Suprapubic skin (tissue), 4 donors: ENCODE measurements at places on chromosomes 12 and 14.

DNA sequence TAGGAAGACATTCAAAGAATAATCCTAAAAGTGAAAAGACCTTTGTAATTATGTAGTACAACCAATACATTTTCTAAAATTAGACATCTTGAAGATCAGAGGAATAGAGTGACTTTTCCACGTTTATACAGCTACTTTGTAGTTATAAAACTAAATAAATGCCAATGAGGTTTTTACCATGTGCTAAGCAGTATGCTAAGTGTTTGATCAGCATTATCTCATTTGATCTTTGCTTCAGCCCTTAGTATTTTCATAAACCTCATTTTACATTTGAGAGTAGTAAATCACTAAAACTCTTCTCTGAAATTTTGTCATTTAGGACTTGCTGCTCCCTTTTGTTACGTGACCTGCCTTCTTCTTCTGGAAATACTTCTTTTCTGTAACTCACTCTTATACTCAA is 13.6 kb downstream of the MBIP start:
- no peak for DNase-seq

- DNase-seq: no peak
Measured at GRCh38 chr14:90505531-90505930, 108.7 kb downstream of the CALM1 start.

DNA sequence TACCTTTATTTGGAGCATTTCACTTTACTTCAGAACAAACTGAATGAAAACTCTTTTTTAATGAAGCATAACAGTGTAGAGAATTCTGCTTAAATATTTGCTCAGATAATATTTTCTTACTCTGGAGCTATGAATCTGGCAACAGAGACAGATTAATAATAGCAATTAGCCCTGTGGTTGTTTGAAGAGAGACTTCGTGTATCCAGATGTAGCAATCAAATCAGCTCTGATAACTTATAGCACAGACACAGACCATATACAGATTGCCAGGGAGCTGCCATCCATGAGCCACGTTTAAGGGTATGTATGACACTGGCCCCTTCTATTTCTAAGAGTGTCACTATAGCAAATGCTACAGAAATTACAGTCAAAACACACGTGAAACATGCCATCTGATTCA is 146.6 kb downstream of the EXOC5 start:
- no peak for DNase-seq

DNA sequence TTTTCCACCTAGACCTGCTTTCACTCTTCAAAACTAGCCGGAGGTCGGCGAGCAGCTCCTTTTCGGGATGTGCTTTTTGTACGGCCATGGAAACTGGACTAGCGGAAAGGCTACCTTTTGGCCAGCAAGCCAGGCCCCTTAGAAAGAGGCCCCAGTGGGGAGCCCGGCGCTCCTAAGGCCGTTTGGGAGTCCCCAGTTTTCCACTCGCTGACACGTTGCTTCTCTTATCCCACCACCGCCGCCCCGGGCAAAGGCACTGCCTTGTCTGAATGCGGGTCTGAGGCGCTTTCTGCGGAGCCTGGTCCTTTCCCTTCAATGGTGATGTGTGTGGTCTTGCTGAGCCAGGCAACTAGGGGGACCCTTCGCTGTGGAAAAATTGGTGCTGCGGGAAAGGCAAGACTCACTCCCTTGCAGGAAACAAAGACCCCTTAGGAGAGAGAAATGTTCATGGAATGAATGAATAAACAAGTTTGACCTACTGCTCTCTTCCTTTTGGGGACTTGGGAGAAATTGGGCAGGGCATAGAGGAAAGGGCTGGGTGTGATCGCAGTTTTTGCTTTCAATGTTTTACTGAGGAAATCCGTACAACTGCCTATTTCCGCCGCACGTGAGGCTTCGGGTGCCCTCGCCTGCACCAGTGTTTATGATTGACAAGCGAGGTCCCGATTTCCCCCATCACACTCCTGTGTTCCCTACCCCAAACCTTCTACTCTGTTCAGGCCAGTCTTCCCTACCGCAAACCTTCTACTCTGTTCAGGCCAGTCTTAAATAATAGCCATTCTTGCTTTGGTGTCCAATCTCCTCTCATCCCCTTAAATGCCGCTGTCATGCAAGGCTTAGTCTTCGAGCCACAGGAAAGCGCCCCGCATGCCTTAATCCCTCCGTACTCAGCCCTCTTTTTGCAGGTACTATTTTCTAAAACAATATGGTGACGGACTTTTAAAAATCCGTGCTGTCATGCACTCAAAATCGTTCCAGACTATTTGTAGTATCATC is 1.0 kb upstream of the SLC38A2 start:
- DNase-seq: peak; percentile 83

DNA sequence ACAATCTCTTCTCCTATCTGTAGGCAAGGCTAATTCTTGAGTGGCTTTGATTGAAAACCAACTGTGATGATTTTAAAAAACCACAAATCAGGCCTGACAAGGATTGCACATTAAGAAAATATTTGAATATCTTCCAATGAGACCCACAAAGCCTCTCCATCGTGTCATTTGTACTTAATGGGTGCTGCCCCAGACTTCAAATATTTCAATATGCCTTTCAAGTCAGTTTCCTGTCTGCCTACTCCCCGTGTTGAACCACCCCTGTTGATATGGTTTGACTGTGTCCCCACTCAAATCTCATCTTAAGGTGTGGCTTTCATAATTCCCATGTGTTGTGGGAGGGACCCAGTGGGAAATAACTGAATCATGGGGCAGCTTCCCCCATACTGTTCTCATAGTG is 159.7 kb upstream of the EGLN3 start:
- DNase-seq: no peak

GRCh38 chr14:103491691-103492090 is 30.9 kb downstream of the CKB start:
- peak; percentile 44 for DNase-seq

- no peak for DNase-seq
Measured at GRCh38 chr12:93745286-93745685, 68.1 kb downstream of the CRADD start.

DNA sequence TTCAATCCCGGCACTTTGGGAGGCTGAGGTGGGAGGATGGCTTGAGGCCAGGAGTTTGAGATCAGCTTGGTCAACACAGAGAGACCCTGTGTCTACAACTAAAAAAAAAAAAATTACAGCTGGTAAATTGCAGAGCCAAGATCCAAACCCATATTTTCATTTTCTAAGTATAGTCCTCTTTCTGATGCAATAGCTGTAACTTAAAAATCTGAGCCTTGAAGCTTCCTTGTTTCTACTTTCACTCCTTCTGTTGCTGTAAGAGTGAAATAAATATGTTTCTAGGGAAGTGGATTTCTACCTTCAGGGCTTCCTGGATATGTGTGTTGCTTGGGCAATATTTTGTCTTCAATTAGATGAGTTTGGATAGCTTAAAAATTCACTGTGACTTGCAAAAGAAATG is 42.0 kb upstream of the PRICKLE1 start:
- no peak for DNase-seq

DNA sequence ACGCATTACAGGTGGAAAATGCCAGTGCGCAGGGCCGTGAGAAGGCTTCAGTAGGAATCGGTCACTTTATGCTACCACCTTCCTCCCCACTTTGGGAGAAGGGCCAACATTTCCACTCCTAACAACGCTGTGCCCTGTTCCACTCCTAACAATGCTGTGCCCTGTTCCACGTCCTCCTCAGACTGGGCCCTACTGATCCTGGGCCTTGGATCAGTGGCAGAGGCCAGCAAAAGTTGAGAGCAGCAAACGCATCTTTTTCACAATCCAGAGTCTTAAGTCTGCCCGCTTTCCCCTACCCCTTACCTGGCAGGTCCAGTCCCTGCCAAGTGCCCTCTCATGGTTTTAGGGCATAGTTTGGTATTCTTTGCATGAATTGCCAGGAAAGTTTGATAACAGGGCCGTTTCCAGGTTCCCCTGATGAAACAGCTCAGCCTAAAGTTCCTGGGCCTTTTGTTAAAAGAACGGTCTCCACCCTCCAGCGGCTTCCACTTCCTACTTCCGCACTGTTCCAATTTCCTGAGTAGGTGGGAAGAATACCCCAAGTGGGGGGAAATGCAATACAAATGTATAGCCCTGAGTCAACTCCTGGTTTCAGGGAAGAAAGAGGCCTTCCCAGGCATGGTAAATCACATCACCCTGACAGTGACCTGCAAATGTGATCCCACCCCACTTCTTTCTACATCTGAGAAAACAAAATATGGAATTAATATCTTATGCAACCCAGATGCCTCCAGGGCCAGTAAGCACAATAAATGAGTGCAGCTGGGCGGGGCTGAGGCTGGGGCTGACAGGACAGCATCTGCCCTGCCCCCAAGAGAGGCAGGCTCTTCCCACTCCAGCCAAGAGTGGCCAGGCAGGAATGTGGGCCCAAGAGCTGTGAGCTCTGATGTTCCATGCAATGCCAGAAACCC is 15.0 kb downstream of the KCTD10 start:
- peak; percentile 94 for DNase-seq

GRCh38 chr14:35898217-35898775 is 72.2 kb downstream of the BRMS1L start:
- no peak for DNase-seq

DNA sequence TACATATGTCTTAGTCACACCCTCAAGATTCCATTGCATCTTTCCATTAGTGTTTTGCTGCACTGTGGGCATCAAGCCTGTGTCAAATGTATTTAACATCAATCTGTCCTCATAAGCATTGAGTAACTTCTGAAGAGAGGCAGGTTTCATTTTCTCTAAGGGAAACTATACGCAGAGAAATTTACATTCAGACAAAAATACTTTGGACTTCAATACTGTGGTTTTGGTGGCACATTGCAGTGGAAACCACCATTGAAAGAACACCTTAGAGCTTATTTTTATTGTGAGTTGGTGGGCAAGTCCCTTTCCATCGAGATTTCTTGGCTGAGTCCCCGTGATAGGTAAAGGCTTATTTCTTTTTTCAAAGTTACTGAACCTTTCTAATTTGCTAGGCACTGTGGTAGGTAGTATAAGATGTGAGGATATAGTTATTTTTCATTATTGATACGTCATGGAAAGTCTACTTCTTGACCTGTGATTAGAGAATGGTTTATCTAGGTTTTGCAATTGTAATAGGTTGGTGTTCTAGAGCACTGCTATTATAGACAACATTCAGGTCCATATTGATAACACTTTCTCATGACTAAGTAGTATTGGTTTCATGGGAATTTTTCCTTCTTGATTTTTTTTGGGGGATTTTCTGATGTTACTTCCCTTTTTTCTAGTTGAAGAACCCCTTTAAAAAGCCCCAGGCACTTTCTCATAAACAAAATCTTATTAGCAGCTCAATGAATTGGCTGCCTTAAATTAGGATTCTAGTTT is 81.9 kb downstream of the CFAP54 start:
- DNase-seq: no peak

GRCh38 chr14:105876829-105877228 is 350.4 kb downstream of the TMEM121 start:
- no peak for DNase-seq
